ENCODE measurements at places on chromosomes 7 and 10.

DNA sequence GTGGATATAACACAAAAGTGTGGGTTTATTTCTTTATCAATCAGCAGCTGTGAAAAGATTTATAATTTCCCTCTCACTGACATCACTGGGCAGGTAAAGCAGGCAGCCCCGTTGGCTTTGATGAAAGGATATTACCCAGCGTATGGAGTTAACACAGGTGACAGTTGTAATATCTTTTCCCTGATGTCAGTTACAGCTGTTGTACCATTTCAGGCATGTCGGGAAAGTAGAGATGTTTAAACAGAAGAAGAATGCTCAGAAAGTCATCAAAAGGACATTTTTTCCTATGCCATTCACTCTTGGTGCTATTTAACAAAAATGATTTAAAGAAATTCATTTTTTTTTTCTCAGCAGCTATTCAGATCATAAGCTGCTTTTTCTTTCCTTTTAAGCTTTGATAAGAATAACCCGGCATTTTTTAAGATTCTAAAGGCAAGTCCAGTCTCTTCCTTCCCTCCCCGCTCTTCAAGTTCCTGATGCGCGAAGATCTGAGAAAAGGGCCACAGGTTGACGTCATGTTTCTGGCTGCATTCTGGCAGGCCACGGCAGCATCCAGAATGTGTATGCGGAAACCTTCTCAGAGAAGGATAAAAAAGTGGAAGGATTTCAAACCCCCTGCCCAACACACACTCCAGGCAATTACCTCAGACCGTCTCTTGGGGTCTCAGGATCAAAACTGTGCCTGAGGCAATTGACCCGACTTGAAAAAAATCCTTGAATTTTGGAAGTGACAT lies 32.5 kb upstream of the ADAM12 start:
- no peak for DNase-seq

DNA sequence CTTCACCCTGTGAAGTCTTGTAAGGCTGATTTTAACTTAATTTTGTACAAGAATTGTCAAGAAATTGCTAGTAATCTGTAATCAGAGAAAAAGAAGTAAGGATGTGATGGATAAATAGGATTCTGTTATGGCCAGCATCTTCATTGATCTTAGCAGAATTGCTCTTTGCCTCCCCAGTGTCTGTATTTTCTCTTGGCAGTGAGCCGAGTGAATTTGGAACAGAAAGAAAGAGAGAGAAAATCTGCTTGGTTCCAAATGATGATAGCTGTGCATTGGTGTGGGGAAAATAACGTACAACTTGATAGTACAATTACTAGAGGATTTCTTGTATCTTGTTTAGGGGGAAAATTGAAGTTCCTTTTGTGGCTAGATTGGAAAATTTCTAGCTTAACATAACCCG lies 34.6 kb downstream of the VTI1A start:
- no peak for DNase-seq

- peak; percentile 38 for DNase-seq
Measured at GRCh38 chr10:122044045-122044661, 55.2 kb downstream of the TACC2 start.

DNA sequence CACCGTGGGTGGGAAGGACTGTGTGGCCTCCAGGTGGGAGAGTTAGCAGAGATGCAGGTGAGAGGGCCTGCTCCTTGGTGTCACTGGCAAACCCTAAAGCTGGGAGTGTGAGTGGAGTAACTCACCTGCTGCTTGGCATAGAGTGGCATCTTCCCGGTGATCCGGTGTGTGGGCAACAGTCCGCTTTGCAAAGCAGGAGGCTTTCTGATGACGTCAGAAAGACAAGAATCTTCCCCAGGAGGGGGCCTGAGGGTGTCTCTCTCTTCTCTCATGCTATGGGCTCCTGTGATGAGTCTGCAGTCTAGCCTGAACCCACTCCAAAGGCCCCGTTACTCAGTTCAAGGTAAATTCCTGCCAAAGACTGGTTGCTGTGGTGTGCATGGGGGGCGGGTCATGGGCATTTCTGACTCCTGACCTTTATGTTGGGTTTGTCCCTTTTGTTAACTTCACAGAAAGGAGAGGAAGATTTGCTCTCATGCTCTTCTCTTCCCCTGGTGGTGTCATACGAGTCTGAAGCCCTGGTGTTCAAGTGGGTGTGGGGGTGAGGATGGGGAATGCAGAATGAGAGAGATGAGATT lies 187.9 kb downstream of the GATA3 start:
- no peak for DNase-seq

DNA sequence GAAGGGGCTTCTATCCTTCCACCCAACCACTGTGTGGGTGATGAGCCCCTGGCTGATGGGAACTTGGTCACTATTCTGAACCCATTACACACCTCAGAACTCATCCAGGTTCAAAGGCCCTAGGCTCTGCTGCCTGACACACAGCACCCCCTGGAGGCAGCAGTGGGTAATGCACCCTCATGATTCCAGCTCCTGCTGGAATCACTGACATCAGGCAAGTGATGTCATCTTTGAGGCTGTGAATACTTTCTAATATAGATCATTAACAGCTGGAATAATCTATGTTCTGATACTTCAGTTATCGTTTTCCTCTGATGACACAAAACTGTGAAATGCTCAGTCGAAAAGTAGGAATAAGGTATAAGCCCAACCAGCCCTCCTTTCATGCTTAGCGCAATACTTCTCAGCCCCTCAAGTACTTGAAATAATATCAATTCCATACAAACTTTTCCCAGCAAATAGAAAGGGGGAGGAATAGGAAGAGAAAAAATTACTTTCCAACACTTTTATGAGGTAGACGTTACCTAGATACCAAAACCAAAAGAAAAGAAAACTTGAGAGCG lies 7.5 kb upstream of the RBP3 start:
- peak; percentile 73 for DNase-seq

- DNase-seq = no peak
Measured at GRCh38 chr10:35211390-35211789, 84.7 kb downstream of the CREM start.

GRCh38 chr7:110645060-110645459 lies 445.9 kb upstream of the LRRN3 start:
- DNase-seq = no peak

DNA sequence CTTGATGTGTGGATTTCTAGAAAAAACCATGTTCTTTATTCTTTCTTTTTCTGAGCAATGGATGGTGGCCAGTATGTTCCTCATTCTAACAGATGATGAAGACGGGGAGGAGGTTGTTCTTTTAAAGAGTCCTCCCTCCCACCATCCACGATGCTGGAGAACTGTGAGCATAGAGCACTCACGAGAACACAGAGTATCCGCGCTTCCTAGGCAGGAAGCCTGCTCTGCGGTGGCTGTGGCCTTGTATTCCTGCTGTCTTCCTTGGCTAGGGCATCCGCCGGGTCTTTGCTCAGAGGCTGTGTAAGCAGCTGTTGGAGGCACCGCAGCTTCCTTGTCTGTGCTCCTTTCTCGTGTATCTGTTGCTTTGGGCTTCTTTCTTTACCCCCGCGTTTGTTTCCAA lies 214.2 kb downstream of the CCDC3 start:
- no peak for DNase-seq

DNA sequence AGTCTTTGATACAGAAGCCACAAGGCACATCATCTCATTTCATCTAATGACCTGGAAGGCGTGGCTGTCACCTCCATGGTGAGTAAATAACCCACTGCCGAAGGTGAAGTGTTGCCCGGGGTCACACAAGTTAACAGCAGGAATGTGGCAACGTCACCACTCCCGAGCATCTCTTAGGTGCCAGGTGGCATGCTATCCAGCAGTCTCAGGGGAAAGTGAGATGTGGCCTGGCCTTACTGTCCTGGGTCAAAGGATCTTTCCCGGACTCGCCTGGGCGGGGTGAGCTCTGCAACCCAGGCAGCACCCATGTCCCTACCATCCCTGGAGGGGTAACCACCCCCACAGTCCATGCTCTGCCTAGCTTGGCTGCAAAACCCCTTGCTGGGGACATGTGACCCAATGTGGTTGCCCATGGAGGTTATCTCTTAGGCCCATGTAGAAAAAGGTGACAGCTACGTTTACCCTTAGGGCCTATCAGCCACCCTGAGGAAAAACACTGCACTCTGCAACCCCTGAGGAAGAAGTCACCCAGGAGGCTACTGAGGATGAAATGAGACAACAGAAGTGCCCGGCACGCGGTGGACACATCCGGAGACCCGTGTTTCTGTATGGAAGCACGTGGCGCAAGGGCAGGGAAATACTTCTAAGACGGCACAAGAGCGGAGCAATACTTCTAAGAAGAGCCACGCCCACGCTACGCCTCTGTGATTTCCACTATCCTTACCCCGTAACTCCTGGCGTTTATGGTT lies 52.0 kb downstream of the BAIAP2L1 start:
- DNase-seq = peak; percentile 38

- no peak for DNase-seq
Measured at GRCh38 chr10:75902816-75903215, 471.4 kb downstream of the LRMDA start.

GRCh38 chr10:122112625-122113160 lies 123.7 kb downstream of the TACC2 start:
- peak; percentile 69 for DNase-seq

DNA sequence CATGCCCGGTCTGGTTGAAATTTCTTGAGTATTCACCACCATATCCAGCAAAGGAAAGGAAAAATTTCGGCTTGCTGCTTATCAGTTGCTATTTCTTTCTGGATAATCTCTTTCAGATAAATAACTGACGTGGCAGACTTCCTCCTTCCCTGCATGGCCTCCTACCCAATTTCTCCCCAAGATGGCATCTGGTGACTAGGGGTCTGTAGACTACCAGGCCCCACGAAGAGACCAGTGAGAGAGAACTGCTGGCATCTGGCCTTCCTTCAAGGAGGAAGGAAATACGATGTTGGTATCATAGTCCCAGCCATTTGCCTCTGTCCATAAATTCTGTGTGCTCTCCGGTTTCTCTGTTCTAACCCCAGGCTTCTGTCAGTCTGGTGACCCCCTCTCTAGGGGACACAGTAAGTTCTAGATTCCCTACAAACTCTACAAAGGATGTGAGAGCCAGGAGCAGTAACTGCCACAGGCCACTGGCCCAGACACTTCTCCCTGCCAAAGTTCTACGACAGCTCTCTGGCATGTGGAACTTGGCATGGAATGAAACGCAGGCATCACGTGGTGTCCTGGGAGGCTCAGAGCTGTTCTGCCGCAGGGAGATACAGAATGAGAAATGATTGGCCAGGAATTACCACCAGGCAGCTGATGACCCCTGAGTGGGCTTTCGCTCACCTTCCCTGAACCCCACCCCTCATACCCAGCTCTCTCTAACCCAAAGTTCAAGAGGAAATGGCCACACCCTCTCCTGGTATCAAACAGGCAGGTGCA lies 30.0 kb upstream of the MSRB2 start:
- no peak for DNase-seq

- no peak for DNase-seq
Measured at GRCh38 chr10:78752708-78753107, 316.1 kb upstream of the ZMIZ1 start.

DNA sequence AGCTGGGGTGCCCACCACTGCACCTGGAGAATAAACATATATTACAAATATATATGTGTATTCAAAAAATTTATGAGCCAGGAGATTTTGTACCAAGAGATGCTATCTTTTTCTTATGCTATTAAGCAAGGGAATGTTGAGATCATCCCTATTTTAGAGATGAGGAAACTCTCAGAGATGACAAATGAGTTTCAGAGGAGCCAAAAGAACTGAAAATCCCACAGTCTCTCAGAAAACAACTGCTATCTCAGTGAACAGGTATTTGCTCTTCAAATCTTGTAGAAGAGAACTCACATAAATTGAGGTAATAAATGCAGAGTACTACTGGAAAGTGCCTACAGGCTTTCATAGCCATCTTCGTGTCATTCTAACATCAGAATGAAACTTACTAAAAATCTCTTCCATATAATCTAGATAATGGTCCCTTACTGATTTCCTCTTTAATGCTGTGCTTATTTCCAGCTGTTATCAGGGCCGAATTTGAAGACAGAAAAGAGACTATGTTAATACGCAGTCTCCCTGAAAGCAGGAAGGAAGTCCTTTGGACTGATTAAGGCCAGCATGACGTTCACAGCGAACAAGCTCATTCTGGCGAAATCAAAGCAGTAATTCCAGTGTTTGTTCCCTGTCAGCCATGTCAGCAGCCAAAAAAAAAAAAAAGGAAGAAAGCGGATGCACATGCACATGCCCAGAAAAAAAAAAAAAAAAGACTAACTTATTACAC lies 29.4 kb upstream of the ANAPC16 start:
- no peak for DNase-seq

DNA sequence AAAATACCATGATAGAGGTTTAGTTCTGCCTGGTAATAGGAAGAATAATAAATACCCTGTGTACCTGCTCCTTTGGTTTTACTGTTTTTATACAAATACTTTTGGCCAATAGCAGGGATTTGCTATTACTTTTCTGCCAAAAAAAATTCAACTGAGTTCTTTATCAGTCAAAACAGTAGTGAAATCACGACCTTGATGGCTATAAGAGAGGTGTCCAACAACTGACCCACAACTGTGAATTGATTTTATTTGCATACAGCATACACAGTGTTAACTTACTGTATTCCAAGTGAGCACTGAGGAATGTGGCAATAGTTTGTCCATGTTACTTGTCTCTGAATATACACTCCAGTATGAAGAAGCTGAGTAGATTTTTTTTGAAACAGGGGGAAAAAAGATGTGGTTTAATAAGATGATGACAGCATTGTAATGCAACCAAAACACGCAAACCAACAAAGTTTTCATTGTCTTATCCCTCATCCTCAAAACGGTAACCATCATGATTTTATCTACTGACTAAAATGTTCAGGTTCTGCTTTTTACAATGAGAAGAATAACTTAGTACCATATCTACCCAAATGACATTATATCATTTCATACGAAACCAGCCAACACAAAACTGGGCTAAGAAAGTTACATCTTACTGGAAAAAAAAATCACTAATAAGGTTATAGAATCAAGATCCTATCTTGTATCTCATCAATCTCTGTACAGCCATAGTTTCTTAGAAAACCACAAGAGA lies 63.3 kb downstream of the GSAP start:
- DNase-seq = no peak

DNA sequence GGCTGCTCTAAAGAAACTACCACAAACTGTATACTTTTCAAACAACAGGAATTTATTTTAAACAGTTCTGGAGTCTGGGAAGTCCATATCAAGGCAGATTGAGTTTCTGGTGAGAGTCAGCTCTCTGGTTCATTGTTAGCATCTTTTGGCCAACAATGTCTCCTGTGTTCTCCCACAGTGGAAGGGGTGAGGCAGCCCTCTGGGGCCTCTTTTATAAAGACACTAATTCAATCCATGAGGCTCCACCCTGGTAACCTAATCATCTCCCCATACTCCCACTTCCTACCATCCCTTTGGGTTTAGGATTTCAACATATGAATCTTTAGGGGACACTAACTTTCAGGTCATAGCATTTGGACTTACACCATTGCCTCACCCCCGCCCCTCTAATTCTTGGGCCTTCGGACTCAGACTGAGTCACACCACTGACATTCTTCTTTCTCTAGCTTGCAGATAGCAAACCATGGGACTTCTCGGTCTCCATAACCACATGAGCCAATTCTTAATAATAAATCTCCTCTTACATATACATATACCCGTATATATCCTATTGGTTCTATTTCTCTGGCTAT lies 64.3 kb upstream of the ANTXRL start:
- DNase-seq = no peak

GRCh38 chr7:123131556-123131955 lies 68.2 kb downstream of the SLC13A1 start:
- DNase-seq = no peak

- DNase-seq = no peak
Measured at GRCh38 chr7:93817004-93817403, 73.5 kb downstream of the TFPI2 start.

- no peak for DNase-seq
Measured at GRCh38 chr7:77328669-77329068, 87.5 kb downstream of the GSAP start.

- no peak for DNase-seq
Measured at GRCh38 chr10:72274730-72275350, 1.1 kb downstream of the DDIT4 start.
